ENCODE measurements at places on chromosomes 3 and 15.

- no peak for DNase-seq
Observed at GRCh38 chr3:23129117-23129516, 74.0 kb upstream of the UBE2E2 start.

GRCh38 chr3:32700244-32700643, 15.3 kb downstream of the CNOT10 start:
- DNase-seq: no peak

GRCh38 chr3:98954791-98955604, 53.5 kb upstream of the DCBLD2 start:
- no peak for DNase-seq

GRCh38 chr15:33398555-33398954, 87.8 kb downstream of the RYR3 start:
- no peak for DNase-seq
